ENCODE measurements at places on chromosomes 3 and 15.

DNA sequence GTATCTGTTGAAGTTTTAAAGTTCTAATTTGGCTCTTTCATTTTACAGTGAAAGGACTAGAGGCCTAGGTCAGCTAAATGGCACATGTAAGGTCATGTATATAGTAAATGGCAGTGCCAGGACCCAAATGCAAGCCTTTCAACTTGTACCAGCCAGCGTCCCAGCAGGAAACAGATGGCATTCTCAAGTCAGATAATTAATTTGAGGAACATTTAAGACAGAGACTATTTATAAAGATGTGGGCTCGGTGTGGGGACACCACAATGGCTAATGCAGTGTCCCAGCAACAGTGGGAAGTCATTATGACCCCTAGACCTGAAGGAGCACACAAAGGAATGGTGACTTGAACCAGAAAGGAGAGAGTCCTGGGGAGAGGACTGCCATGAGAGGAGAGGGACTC is 6.1 kb downstream of the MINDY4B start:
- no peak for DNase-seq

GRCh38 chr3:89625945-89626344 is 518.5 kb downstream of the EPHA3 start:
- no peak for DNase-seq

DNA sequence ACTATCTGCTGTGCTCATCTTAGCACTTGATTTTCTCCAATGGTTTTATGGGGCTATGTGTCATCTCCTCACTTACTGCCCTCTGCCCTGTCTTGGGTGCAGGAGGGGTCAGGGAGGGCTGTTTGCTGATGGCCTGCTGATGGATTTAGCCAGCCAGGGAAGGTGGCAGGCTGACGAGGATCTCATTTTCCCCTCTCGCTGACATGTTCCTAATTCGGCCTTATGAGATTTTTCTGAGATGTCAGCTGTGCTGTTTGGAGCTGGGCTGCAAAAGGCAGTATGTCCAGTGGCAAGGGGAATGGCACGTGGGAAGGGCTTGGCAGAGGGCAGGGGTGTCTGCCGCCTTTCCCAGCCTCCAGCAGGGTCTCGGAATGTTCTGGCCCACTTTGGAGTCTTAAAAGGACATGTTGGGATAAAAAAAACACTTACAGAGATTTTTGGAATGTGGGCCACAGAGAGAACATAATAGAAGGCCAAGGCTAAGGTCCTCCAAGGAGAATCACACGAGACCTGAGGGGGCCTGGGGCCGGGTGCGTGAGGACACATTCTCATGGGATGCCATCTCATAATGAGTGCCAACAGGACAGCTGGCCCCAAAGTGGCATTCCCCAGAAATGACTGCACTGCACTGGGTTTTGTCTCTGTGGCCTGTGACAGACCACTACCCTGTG is 303.8 kb downstream of the TLE3 start:
- DNase-seq, result no peak

GRCh38 chr15:50627351-50628055 is 59.1 kb downstream of the TRPM7 start:
- peak; percentile 1 for DNase-seq

Data from AG04450 (cell line).